ENCODE measurements at places on chromosomes 2 and 18.

GRCh38 chr2:210170446-210171303, 534 bp downstream of the KANSL1L start:
- DNase-seq = peak; percentile 54

DNA sequence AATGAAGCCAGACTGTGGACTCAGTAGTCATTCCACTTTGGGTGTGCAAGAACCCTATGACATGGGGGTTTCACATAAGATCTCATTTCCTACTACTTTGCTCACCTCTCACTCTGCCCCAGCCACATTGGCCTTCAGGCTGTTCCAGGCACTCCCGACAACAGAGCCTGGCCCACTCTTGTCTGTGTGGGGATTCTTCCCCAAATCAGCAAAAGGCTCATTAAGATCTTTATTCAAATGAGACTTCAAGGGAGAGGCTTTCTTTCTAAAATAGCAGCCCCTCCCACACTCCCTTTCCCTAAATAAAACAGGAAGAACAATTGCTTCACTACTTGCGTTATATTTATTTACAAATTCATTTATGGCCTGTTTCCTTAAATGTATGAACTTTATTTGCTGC, 3.5 kb upstream of the CDC42EP3 start:
- no peak for DNase-seq

GRCh38 chr2:28681606-28682005, 70.0 kb upstream of the PPP1CB start:
- no peak for DNase-seq

- DNase-seq = no peak
These were observed 250.9 kb downstream of the OTX1 start for GRCh38 chr2:63301481-63301880.

DNA sequence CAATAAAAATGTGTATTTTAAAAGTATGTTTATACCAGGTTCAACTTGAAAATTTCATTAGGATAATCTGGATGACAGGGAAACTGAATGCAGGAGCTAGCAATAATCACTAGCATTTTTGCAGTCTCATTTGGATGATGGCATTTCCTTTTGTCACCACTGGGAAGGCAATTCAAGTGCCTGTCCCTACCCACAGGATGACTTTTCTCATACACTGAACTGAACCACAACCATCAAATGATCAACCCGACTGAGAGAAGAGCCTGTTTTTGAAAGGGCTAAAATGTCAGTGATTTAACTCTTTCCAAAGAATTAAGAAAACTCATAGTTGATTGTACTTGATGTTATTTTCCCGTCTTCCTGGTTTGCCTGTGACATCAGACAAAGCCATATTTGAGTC, 115.0 kb downstream of the FAM124B start:
- no peak for DNase-seq

DNA sequence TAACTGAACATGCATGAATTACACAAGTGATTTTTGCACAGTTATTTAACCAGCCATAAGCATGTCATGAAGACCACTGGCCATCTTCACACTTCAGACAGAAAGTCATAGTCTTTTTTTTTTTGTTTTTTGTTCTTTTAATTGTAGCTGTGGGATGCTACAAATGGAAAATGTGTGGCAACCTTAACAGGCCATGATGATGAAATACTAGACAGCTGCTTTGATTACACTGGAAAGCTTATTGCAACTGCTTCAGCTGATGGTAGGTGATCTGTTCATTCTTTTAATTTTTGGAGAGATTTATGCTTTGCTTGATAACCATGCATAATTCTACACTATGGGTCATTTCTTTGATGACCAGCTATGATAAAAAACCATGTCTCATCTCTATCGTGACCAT, 35.6 kb downstream of the DAW1 start:
- no peak for DNase-seq

GRCh38 chr2:179255129-179255528, 9.5 kb downstream of the SESTD1 start:
- DNase-seq = no peak

All from NCI-H524 treated with DMSO at 0.1 percent for 48 hours (cell line).